ENCODE measurements at places on chromosomes 5 and 9.
A peak's percentile ranks its signal among the peaks of the same experiment; 100 is the strongest.

DNA sequence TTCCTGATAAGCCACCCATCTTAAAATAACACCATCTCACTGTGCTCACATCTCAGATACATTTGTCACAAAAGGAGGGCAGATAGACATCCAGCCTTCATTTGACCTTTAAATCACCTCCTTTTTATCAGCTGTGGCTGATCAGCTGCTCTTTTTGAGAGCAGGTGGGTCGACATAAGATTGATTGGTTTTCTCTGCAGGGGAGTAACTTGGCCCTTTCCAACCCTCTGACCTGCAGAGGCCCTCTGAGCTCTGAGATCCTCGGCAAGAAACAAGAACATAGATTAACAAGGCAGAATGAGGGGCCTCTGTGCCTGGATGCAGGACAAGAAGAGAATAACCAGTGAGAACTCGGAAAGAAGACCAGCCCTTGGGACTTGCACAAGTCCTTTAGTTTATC lies 33.5 kb upstream of the GLRA1 start:
- no peak for DNase-seq

- no peak for DNase-seq
These were observed 207.1 kb upstream of the VLDLR start for GRCh38 chr9:2414465-2414864.

DNA sequence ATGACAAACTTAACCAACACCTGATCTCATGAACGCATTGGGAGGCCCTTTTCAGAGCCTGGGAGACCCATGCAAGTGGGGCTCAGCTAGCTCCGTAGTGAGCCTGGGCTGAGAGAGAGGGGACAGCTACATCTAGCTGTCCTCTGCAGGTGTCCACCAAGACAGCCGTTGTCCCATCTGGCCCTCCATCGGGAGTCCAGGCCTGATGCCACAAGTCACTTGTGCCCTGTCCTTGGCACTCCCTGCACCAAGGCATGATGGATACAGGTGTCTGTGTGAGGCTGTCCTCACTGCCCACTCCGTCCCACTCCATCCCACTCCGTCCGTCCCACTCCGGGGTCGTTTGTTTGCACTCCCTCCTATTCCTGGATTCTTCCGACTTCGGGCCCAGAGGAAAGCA lies 2.5 kb upstream of the EDF1 start:
- DNase-seq, result no peak

DNA sequence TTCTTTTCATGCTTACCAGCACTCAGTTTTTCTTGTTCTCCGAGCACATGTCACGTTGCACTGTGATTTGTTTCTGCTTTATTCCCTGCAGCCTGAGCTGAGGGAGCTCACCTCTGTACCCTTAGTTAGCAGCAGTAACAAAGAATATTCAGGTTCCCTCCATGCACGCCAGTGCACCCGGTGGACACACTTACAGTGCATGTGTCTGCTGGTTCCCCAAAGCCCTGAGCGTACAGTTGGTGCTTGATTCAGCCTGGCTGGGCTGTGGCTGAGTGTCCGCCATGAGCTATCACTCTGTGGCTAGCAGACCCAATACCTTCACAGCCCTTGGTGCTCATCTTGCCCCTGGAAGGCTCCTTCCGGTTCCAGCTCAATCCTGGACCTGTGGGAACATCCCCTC lies 93.5 kb downstream of the MVB12B start:
- DNase-seq, result no peak

DNA sequence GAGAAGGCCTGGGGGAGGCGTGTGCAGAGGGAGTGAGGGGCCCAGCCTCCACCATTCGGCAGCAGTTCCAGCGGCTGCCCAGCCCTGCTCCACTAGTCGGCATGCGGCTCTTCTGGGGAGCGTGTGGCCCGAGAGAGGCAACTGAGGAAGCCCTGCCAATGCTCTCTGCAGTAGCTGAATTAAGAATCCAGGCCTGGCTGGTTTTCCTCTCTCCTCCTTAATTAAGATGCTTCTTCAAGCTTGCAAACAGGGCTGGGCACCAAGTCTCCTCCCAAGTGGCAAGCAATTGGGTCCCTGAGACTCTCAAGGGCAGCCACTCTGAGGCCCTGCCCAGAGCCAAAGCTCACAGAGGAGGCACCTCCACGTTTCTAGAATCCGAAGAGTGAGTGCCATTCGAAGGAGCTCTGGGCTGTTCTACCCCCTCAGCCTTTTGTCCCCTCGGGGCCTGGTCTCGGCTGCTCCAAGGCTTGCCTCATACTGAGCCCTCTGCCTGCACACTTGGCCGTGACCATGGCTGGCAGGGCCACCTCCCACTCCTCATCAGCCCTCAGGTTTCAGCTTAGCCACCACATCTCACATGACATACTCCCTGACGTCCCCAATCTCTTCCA lies 75.4 kb upstream of the LRRTM2 start:
- DNase-seq, result no peak

- peak; percentile 62 for DNase-seq
These were observed 40.0 kb downstream of the TMEM252 start for GRCh38 chr9:68500457-68501381.

DNA sequence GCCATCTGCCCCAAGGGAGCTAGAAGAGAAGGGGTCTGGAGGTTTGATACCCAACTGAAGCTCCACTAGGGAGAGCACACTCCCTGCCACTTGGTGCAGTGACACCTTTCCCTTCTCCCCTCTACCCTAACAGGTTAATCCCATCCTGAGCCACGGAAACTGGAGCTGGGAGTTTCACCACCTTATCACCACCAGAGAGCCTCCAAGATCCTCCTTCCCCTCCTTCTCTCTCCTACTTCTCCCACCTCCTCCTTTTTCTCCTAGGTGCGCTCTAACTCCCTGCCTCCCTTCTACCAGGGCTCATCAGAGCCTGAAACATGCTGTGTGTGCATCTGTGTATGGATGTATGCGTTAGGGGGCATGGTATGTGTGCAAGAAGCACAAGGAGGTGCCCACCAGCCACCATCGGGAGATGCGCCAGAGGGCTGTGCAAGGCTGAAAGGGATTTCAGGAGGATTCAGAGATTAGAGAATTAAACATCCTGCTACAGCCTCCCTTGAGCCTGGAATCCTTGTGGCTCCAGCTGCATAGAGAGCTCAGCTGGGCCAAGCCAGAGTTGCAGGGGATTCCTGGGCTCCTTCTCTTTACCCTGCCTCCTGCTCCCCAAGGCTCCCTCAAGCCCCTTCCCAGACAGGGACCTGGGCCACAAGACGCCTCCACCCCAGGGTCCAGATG lies 89.8 kb downstream of the PCDH1 start:
- DNase-seq, result no peak

DNA sequence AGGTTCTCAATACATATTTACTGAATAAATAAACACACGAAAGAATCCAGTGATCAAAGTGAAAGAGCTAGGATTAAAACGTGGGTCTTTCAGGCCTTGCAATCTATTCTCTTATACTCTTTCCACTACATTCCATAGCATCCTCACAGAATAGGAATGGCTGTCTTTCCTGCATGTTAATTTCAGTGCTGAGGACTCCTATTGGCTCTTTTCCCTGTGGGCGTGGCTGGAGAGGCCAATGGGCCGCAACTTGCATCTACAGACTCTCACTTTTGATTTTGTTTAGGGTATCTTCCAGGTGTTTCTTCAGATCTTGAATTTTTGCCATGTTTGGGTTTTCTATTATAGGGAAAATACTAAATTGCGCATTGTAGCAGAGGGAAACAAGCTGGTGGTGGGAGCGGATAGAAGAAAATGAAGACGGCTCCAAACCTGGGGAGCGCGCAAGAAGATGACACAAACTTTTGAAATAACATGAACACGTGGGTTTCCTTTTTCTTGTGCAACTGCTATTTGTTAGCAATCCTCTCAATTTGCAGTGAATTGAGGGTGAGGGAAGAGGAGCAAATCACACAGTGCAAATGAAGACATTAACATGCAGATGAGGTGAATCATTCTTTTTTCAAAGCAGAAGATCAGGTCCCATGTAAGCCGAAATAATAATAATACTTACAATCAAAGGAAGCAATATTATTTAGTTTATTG lies 93.9 kb downstream of the GCNT1 start:
- DNase-seq, result no peak

DNA sequence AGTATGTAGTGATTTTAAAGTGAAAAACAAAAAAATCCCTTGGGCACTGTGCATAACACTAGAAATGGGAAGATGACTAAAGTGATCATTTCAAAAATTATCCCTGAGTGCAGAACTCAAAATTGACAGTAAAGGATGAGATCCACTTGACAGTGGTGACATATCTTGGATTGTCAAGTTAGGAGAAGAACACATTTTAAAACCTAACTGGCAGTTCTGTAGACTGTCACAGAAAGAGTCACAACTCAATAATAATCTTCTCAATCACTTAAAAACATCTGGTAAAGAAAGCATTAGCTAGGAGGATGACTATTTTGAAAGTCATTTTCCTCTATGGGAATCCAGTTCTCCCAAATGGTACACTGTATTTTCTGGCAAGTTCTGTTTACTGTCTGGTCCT lies 127.1 kb downstream of the PIP5K1B start:
- no peak for DNase-seq

GRCh38 chr5:66860199-66860975 lies 264.2 kb downstream of the MAST4 start:
- DNase-seq, result no peak

- peak; percentile 40 for DNase-seq
These were observed 2.7 kb upstream of the APBA1 start for GRCh38 chr9:69674716-69675438.

- DNase-seq, result peak; percentile 62
These were observed 18.0 kb upstream of the ENHO start for GRCh38 chr9:34540827-34541226.

DNA sequence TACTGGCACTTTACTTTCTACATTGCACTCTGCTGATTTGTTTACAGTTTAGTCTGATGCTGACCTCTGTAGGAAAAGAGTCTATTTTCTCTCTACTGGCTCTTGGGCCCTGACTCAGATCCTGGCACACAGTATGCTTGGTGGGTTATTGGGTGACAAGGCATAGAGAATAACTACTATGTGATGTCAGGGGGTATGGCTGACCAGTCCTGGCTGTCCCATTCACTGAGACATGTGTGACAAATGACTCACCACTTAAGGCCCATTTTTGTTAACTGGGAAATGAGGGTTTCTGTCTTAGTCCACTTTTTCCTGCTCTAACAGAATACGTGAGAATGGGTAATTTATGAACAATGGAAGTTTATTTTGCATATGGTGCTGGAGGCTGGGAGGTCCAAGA lies 66.4 kb downstream of the DAPK1 start:
- no peak for DNase-seq

DNA sequence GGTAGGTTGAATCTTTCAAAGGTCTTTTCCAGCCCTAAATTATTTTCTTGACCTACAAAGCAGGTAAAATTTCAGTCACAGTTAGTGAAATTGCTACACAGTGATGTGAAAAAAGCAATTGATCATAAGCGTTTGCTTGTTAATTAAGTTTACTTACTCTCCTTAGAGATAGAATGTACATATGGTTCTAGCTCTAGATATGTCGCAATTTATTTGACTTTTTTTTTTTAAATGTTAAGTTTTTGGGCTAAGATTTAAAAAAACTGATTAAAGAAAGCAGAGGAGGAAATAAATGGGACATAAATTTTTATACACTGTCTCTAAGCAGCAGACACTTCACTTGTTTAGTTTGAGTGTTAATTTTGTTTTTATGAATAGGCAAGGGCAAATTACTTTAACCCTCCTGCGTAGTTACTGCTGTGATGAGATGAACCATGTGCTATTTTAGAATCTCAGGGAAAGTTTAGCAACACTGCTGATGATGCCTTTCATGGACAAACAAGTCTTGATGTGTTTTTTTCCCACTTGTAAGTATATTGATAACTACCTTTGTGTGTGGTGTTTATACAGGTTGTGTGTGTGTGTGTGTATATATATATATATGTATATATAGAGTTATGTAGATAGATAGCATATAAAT lies 38.3 kb upstream of the FAM120AOS start:
- no peak for DNase-seq

DNA sequence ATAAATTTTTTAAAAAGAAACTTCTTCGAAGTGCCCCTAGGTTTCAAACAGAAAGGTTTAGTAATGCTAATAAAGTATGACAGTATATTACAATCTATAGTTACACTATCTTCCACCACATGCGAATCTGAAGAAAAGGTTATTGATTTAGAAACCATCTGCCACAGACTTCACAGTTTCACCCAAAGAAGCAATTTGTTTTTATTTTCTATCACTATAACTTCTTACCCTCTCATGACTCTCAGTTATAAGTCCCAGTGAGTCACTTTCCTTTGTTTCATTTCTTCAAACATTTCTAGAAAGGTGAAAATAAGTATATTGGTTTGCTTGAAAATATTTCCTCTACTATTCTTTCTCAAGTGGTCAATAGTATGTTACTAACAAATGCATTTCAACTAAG lies 93.6 kb downstream of the MCTP1 start:
- DNase-seq, result no peak

DNA sequence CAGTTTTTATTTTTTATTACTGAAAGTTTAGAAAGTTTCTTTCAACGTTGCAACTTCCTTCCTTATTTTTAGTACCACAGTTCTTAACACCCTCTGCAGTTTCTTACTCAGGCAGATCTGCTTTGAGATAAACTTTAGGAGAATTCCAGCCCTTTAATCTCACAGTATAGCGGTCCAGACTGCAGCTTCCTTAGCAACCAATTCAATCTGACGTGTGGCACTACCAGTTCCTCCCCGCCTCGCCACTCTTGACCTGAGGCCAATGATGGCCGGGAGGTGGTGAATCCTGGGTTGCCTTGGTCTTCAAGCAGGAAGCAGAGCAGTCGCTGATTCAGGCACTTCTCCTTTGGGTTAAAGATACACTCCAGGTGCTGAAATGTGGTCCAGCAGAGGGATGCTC lies 334.3 kb upstream of the TRPC7 start:
- no peak for DNase-seq

GRCh38 chr9:4855841-4856240 lies 63.1 kb downstream of the RCL1 start:
- no peak for DNase-seq

DNA sequence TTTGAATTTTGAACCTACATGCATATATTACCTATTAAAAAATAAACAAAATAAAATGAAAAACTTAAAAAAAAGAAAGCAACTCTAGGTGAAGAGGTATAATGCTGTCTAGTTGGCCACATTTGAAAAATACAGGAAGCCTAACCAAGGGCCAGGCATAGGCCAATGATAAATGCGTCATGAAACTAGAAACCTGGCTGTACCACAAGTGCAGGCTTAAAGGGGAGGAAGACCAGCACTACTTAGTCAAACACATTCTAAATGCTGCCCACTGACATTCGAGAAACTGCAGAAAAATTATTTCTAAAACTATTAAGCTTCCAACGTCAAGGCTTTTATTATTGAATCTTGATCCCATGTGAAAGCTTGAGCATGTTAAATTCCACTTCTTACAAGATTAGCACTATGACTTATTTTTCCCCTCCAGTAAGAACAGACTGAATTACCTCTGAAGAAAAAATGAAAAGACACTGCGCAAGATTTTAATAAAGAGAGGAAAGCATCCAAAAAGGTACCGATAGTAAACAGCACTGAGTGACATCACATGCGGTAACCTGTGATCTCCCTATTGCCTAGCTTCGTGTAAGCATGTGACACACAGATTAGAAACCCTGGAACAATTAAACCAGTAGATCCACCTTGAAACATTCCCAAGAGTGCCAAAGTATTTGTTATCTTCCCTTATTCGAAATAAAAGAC lies 16.2 kb downstream of the CDC14B start:
- no peak for DNase-seq

GRCh38 chr5:6918255-6918654 lies 205.0 kb downstream of the TENT4A start:
- no peak for DNase-seq

Measured in MCF 10A (cell line).